ENCODE measurements at places on chromosomes 2 and 18.

DNA sequence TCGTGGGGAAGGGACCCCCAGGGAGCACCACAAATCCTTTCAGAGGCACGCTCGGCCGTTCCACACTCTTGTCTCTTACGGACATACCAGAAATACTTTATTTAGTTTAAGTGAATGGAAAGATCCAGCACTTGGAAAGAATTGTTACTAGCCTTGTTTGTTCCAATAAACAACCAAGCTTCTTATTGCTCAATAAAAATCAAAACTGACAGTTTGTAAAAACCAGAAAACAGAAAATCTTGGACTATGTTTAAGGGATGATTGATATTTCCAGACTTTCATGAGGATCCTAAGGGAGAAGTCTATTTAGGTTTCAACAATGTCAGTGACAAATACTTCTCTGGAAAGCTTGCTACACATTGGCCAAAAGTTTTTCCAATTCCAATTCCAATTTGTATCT is 31.6 kb upstream of the CCBE1 start:
- DNase-seq, result no peak

- DNase-seq, result no peak
These were observed 2.2 kb downstream of the RBM45 start for GRCh38 chr2:178114462-178114861.

DNA sequence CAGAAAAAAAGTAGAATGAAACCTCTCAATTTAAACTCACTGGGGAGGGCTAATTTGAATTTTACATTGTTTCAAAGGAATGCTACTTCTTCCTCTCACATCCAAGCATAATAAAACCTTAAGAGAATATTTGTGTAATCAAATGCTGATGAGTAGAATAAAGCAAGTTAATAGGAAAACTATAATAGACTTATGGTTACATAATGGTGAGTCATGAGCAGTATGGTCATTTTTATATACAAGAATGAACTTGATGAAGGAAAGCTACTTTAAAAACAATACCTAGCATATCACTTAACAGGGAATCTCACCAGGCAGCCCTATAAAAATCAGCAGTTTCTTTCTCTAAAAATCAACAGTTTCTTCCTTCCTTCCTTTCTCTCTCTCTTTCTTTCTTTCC is 80.3 kb downstream of the VSNL1 start:
- no peak for DNase-seq

DNA sequence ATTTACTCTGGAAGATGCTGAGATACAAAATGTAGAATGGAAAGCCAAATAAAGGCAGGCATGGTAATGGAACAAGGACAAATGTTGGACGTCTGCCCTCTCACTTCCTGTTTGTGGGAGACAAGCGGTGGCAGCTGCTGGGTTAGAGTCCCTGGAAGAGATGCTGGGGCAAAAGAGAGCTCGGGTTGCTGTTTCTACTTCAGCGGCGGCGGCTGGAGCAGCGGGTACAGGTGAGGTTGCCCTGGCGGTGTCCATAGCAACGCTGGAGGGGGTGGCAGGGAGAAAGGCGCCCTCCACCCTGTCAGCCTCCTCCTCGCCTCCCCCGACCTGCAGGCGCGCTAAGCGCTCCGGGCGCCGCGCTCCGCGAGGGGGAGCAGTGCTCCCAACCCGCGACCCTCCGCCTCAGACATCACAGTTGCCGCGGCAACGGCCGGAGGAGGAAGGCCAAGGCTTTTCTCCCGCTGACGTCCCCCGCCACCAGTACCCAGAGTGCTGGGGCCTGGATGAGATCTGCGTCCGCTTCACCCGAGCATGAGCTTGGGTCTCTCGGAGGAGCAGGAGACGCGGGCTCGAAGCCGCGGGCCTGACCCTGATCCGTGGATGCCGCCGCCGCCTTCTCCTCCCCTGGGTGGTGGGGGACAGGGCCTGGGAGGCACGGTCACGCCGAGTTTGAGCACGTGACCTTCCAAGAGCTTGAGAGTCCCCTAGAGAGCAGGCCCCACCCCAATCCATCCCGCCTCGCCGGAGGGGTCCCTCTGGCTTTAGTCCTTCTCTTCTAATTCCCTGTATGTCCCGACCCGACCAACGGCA is 65.6 kb downstream of the NOL4 start:
- no peak for DNase-seq

GRCh38 chr2:166404831-166405568 is 29.3 kb upstream of the SCN9A start:
- DNase-seq, result no peak

- DNase-seq, result no peak
These were observed 663 bp downstream of the RHBDD1 start for GRCh38 chr2:226836548-226836885.

- no peak for DNase-seq
These were observed 347.2 kb upstream of the TRIB2 start for GRCh38 chr2:12369566-12369965.

- no peak for DNase-seq
These were observed 346.7 kb upstream of the CYRIA start for GRCh38 chr2:17012297-17012696.

DNA sequence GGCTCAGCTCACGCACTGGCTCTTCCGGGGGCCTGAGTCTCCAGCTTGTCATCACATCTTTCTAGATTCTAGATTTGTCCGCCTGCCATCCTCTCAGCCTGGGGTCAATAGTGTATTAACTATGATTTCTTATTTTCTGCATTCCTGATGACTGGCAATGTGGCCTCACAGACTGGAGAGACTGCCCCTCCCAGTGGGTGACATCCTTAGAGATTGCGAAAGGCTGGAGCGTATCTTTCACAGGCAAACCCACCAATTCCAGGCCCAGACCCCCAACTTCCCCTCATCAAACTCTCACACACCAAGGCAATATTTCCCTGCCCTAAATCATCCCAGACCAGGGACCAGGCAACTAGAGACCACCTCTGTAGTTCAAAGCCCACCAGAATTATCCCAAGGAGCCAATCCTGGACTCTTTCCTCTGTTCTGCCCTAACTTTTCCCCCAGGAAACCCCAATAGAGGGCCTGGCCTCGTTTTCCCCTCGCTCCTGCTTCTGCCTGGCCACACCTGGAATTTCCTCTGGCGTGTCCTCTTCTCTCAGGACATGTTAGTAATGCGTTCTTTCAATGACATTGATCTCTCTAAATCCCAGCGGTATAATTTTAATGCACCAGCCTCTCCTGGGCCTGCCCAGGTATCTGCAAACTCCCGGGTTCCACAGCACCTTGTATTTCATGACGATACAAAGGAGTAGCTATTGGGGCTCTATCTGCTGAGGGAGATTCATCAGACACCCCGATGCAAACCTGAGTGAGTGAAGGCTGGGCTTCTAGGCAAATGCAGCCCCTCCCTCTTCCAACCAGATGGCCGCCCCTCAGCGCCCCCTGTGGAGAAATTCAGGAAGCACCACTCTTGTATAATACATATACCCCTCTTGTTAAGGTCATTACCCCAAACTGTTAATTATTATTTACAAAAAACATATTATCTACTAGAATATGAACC is 2.4 kb upstream of the KCNF1 start:
- DNase-seq, result no peak

GRCh38 chr2:45233301-45233700 is 224.0 kb upstream of the SIX2 start:
- no peak for DNase-seq

- DNase-seq, result no peak
These were observed 120.4 kb upstream of the KLF7 start for GRCh38 chr2:207286106-207286505.

DNA sequence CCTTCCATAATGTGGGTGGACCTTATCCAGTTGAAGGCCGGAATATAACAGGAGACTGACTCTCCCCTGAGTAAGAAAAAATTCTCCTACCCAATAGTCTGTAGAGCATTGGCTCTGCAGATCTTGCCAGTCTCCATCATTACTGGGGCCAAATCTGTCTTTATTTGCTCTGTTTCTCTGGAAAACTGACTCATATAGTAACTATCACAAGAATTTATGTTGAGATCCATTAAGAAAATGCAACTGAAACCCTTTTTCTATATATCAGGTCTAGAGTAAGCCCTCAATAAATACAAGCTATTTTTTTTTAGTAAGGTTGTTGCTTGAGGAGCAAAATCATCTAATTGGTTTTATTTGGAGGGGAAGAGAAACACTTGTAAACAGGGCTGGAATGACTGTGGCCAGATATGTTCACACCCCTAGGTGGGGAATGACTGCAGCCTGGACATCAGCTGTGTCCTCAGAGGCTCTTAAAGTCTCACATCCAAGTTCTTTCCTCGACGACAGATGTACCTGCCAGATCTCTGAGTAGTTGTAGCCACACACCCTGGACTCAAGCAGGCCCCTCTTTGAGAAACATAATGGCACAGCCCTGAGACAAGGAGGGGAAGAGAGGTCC is 339.7 kb downstream of the TNS1 start:
- DNase-seq, result no peak

DNA sequence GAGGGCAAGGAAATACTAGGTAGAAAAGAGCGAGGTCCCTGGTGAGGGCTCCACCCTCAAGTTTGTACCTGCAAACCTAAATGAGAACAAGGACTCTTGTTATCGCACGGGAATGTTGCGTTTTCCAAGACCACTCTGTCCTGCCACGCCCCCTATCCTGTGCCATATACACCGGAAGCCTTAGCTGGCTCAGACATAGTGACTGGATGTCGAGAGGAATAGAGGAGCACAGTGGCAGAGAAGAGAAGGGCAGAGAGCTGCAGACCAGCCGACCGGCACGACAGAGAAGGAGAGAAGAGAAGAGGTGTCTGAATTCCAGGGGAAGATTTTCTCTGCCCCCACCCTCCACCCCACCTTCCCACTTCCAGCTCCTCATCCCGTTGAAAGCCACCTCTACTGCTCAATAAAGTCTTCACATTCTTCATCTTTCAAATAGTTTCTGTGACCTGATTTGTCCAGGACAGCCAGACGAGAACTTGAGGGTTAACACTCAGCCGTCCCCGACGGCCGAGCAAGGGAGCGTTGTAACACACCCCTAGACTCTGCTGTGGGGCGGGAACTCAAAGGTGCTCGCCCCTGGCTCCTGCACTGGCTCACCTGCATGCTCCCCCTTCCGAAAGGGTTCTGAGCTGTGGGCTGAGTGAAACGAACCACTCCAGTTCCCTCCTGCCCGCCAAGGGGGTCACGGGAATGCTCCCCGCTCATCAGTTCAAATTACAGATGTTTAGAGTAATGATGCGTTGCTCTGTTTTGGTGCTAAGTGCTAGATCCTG is 24.9 kb upstream of the COL3A1 start:
- no peak for DNase-seq

DNA sequence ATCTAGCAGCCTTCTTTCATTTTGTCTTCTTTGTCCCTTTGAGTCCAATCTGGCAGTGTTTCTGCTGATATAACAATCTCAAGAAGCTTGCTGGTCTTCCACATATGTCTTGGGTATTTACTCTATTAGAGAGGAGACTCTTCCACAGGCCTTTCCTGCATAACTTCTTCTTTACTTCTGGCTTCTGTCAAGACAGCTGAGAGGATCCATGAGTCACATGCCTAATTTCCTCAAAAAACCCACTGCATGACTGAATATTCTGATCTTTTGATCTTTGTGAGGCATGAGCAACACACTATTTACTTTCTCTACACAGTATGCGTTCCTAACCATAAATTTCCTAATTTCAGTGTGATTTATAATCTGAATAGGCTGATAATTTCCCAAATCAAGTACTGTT is 5.1 kb upstream of the DCC start:
- no peak for DNase-seq

- no peak for DNase-seq
These were observed 209.2 kb upstream of the GATA6 start for GRCh38 chr18:21960189-21960588.

DNA sequence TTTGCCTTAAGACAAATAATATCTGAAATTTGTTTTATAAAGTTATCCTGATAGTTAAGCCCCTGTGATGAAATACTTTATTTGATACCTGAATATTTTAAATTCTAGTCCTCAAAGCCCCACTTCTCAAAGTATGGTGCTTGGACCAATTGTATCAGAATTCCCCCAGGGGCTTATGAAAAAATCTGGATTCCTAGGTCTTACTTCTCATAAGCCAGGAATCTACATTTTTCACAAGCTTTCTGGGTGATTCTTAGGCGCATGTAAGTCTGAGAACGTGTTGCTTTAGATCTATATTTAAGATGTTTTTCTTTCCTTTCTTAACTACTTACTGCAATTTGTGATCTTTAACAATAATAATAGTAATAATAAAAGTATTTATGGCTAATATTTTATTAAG is 53.1 kb downstream of the MYO1B start:
- DNase-seq, result no peak

DNA sequence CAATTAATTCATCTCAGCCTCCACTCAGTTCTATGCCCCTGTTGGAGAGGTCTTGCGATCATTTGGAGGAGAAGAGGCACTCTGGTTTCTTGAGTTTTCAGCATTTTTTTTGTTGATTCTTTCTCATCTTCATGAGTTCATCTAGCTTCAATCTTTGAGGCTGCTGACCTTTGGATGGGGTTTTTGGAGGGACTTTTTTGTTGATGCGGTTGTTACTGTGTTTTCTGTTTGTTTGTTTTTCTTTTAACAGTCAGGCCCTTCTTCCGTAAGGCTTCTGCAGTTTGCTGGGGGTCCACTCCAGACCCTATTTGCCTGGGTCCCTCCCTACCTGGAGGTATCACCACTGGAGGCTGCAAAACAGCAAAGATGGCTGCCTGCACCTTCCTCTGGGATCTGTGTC is 149.9 kb upstream of the RBBP8 start:
- DNase-seq, result no peak

DNA sequence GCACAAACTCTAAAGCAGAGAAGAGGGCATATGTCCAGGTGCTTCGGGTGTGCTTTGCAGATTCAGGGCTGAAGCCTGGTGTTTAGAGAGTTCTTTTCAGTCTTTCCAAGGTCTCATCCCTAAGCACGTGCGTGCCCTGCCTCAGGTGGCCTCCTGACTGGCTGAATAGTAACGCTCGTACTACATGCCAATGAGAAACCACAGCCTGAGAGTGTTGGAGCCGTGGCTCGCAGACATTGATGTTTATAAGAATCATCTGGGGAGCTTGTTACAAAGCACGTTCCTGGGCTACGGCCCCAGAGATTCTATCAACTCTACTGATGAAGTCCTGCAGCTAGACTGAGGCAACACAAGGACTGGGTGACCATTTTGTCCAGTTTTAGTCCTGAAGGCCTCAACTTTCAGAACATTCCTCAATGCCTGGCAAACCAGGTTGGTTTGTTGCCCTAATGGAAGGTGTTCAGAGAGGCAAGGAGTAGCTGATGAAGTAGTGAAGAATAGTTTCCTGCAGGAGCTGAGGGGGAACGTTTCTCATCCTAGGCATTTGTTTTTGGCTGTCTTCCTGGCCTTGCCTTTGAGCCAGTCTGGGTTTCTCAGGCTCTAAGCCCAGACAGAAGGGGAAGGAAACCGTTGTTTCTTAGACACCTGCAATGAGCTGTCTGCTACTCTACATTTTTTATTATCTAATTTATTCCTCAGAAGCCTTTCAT is 31.5 kb upstream of the HAAO start:
- DNase-seq, result no peak

GRCh38 chr2:187769437-187769836 is 215.2 kb upstream of the TFPI start:
- no peak for DNase-seq

- DNase-seq, result no peak
These were observed 71.0 kb downstream of the PXDN start for GRCh38 chr2:1673160-1673944.

- DNase-seq, result no peak
These were observed 84.7 kb upstream of the BOD1L2 start for GRCh38 chr18:57062178-57062577.
